ENCODE measurements at places on chromosomes 16 and 17. TPM values are rescaled to one million over a fixed set of nuclear protein-coding genes. Genes with fewer than 3 reads are reported as not detected.

Gene JPH3
- 0.29 TPM for total RNA-seq

Gene ENPP7
- total RNA-seq: not detected

Gene PLA2G10
- not detected for total RNA-seq

Gene UMOD
- not detected for total RNA-seq

Gene CMIP
- 15.5 TPM for total RNA-seq

- no peaks in the 10 kb centered on the region for H3K36me3 ChIP-seq
- H3K4me1 ChIP-seq: peaks cover 17% of the 10 kb centered on the region
- H3K27ac ChIP-seq: peak overlapping the region; percentile 94
- no peaks in the 10 kb centered on the region for H3K27me3 ChIP-seq
Measured at GRCh38 chr17:35089586-35090296, 26.2 kb upstream of the RFFL start.

Gene GAS7
- total RNA-seq: 28.1 TPM
